Progenitor cell of endocrine pancreas (in vitro differentiated cells): ENCODE measurements at places on chromosomes 3 and 15. TPM values are rescaled to one million over a fixed set of nuclear protein-coding genes. Genes with fewer than 3 reads are reported as not detected.

Gene PRSS50
- 1.9 TPM in 2 replicates for total RNA-seq

Gene HIGD2B
- not detected in 2 replicates for total RNA-seq

DNA sequence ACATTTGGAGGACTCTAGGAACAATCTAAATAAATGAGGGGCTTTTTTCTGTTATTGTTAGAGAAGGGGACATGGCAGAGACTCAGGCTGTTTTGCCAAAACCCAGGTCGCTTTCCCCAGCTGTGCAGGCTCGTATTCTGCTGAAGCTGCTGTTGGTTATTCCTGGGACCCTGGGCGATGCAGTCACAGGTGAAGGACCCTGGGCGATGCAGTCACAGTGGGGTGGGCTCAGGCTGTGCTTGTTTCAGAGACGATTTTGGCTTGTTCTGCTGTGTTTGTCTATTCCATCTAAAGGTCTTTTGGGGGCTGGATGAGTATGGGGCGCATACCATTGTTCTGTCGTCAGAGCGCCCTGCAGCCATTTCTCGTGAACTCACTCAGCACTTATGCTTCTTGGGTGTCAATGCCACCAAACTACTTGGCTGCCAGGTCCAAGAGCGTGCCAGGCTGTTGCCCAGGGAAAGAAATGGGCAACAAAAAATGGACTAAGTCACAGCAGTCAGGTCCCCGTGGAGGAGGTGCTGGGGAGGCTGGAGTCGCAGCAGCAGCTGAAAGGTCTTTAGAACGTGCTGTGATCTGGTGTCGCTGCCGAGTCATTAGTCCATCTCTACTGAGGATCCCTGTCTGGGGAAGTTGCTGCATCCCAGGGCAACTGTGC lies 151.4 kb downstream of the CHDH start:
- DNase-seq = no peak

- no peak for DNase-seq
Measured at GRCh38 chr3:33315826-33316225, 38.6 kb downstream of the FBXL2 start.

DNA sequence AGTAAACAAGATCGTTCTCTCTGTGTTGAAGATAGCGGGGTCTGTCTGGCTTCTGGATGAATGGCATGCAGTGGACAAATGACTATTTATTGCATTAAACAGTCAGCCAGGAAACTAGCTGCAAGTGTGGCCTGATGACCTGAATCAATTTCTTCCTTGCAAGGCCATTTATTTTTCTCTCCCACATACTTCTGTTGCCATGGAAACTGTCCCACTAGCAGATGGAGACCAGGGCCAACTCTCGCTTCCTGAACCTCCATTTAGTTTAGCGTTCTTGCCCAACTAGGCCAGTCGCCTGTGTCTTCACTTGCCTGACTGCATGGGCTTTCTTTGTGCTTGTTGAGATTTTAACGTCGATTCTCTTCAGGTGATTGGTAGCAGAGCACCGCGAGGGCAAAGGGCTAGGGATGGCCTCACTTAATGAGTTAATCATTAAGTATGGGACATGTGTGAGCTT lies 27.6 kb downstream of the LMCD1 start:
- no peak for DNase-seq

Gene AMOTL2
- 93.2 and 94.4 TPM in 2 replicates for total RNA-seq

Gene C3orf49
- total RNA-seq = not detected in 2 replicates

Gene CTXND1
- 1.1 TPM in 2 replicates for total RNA-seq

- DNase-seq = no peak
Measured at GRCh38 chr15:38335116-38335515, 82.5 kb downstream of the SPRED1 start.

GRCh38 chr15:91857772-91858171 lies 4.3 kb downstream of the SLCO3A1 start:
- no peak for DNase-seq

Gene TGM4
- not detected in 2 replicates for total RNA-seq

GRCh38 chr15:24862726-24863521 lies 91.9 kb upstream of the SNRPN start:
- no peak for DNase-seq

Gene CD276
- 198 and 207 TPM in 2 replicates for total RNA-seq

Gene KIF15
- total RNA-seq = 17.0 and 21.4 TPM in 2 replicates

GRCh38 chr15:69299451-69299886 lies 757 bp downstream of the PAQR5 start:
- DNase-seq = no peak

- DNase-seq = no peak
Measured at GRCh38 chr3:30185872-30186271, 420.5 kb upstream of the TGFBR2 start.

GRCh38 chr3:127886231-127886955 lies 28.6 kb upstream of the KBTBD12 start:
- DNase-seq = no peak

- DNase-seq = no peak
Measured at GRCh38 chr3:112604536-112604935, 36.4 kb downstream of the CCDC80 start.

Gene HAUS2
- total RNA-seq = 22.0 and 24.2 TPM in 2 replicates

DNA sequence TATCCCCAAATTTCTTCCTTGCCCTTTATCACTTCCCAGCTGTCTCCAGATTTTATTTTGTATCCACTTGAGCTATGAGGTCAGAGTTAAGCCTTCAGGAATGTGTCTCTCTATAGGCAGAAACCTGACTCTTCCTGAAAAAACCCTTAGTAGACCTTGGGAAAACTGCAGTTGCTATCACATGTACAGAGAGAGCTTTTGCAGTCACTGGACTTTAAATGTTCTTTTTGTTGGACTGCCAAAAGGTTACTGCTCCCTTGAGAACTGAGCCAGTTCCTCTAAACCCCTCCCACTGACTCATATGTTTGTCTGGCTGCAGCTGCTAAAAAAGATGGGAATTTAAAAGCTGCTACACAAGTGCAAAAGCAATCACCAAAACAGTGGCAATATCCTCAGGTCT lies 169.1 kb upstream of the CCDC54 start:
- DNase-seq = no peak

Gene HTR3E
- not detected in 2 replicates for total RNA-seq

GRCh38 chr3:161310649-161311423 lies 60.5 kb downstream of the SPTSSB start:
- DNase-seq = no peak

DNA sequence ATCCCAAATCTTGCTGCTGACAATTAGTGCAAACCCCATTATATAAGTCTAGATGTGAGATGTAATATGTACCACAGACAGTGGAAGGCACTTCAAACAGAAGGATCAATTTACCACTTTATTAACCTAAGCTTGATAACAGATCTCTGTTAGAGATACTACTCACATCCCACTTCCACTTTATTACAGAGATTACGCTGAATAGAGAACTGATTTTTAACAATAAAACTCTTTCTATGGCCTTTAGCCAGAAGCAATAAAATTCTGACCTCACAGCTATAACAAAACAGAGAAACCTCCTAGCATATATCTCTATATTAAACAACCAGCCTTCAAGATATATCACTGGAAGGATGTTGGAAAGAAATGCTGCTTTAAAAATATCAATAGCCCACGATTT lies 517.7 kb downstream of the MAGI1 start:
- DNase-seq = no peak

Gene GADL1
- 1.8 and 1.9 TPM in 2 replicates for total RNA-seq

Gene SNRK
- total RNA-seq = 22.9 and 23.6 TPM in 2 replicates

Gene SLC51B
- not detected in 2 replicates for total RNA-seq

Gene CLDN18
- total RNA-seq = 19.5 and 22.2 TPM in 2 replicates

DNA sequence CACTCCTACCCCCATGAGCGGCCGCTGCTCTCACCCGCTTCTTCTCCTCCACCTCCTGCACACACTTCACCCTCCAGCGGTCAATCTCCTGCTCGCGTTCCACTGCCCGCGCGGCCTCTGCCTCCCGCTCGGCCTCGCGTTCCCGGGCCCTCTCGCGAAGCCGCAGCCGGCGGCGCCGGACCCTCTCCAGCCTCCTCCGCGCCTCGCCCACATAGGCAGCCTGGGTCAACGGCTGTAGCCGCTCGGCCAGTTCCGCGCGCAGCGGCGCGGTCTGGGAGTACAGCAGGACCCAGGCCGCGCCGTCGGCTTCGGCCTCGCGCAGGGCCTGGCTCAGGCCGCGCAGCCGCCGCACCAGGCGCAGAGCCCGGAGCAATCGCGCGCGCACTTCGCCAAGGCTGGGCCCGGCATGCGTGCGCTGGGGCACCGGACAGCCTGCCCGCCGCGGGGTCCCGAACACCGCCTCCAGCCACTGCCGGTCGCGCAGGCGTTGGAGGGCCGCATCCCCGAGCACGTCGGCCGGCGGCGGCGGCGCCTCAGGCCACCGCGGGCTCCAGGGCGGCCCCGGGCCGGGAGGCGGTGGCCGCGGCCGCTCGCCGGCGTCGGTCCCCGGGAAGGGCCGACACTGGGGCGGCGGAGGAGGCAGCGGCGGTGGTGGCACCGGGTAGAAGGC lies 595 bp downstream of the PDCD7 start:
- DNase-seq = peak; percentile 56

GRCh38 chr3:148955544-148956346 lies 35.6 kb upstream of the GYG1 start:
- no peak for DNase-seq

DNA sequence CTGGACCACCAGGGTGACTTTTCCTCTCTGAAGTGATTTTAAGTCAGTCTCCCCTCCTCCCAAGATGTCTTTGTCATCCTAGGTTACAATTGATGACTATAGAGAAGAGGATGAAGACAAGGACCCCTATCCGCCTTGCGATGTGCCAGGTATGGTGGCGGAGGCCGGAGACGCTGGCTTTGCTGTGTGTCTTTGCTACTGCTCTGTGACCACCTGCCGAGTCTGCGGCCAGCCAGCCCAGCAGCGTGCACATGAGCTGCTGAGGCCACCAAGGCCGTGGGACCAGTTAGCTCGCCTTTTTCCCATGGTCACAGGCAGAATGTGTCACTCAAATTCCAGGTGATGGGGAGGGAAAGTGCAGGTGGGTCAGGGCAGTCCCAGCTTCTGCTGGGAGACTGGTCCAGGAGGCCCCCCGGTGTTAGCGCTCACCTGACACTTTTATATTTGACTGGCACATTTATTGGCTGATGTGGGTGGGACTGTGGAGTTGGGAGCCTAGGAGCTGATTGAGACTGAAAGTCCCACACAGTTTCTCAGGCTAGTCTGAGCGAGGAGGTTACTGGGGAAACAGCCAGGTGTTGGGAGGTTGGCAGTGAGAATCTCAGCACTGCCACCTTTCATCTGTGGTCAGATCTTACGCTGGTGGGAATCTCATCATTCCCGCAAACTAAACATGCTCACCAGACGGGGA lies 114.1 kb downstream of the CHDH start:
- no peak for DNase-seq

Gene CA12
- total RNA-seq = 0.38 and 0.58 TPM in 2 replicates

- no peak for DNase-seq
Measured at GRCh38 chr3:34575776-34576175, 777.3 kb downstream of the PDCD6IP start.

Gene SLC38A3
- total RNA-seq = 43.5 and 44.7 TPM in 2 replicates

- DNase-seq = no peak
Measured at GRCh38 chr15:66747886-66748707, 46.1 kb downstream of the SMAD6 start.

DNA sequence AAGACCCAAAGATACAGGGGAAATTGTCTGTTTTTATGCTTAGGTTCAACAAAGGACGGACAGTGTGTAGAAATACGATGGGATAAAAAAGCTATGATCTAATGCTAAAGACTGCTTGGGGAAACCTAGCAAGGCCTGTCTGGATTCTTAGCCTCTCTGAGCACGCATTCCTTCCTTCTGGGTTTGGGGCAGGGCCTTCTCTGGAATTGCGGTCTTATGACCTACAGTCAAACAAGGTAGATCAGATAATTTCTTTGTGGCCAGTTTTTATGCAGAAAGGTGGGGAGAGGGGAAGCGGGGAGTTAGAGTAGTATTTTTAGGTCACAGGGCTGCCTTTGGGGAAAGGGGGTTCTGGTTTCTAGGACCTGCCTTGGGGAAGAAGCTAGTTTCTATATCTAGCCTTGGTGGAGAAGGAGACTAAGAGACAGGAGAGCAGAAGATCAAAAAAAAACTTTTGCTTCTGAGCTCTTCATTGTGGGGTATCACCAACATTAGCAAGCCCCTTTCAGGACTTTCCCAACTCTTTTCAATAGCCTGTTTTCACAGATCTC lies 39.1 kb upstream of the LIPC start:
- DNase-seq = no peak

Gene GOLGA8G
- total RNA-seq = not detected in 2 replicates

GRCh38 chr15:90756916-90757315 lies 39.8 kb downstream of the BLM start:
- no peak for DNase-seq
